B cell (primary cell): ENCODE measurements at places on chromosomes 3 and 15.

- H3K4me1 ChIP-seq, result no peaks in the 10 kb centered on the region
- no peak overlapping the region for H3K27ac ChIP-seq
- no peaks in the 10 kb centered on the region for H3K27me3 ChIP-seq
- no peak overlapping the region for H3K4me3 ChIP-seq
Observed at GRCh38 chr3:108806316-108806715, 16.3 kb upstream of the TRAT1 start.

DNA sequence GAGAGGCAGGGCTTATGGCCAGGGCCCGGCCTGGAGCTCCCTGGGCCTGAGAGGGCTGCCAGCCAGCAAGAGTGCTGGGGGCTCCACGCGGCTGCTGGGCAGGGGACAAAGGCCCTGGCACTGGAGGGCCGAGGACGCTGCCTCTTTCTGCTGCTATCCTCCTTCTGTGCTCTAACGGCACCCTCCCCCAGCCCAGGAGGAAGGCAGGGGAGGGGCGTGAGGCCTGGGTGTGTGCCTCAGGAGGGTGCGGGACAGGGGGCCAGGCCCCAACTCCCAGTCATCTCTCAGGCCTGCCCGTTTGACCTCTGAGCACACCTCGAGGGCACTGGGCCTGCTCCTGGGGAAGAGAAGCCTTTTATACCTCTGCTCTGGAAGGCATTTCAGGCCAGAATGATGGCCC is 115.5 kb downstream of the ADCY5 start:
- H3K27ac ChIP-seq, result no peak overlapping the region
- no peaks in the 10 kb centered on the region for H3K4me1 ChIP-seq
- no peaks in the 10 kb centered on the region for H3K27me3 ChIP-seq

- no peak overlapping the region for H3K27ac ChIP-seq
- DNase-seq, result no peak
- H3K36me3 ChIP-seq, result no peaks in the 10 kb centered on the region
- H3K27me3 ChIP-seq, result no peaks in the 10 kb centered on the region
- no peaks in the 10 kb centered on the region for H3K4me1 ChIP-seq
Observed at GRCh38 chr15:87477737-87478686, 778.5 kb downstream of the NTRK3 start.

GRCh38 chr3:165636684-165637015 is 200.6 kb downstream of the BCHE start:
- DNase-seq, result no peak
- no peaks in the 10 kb centered on the region for H3K27me3 ChIP-seq
- H3K36me3 ChIP-seq, result no peaks in the 10 kb centered on the region
- no peak overlapping the region for H3K4me3 ChIP-seq

GRCh38 chr3:54791501-54792156 is 136.2 kb downstream of the LRTM1 start:
- DNase-seq, result no peak
- H3K36me3 ChIP-seq, result no peaks in the 10 kb centered on the region
- H3K4me3 ChIP-seq, result no peak overlapping the region
- H3K4me1 ChIP-seq, result no peaks in the 10 kb centered on the region

- no peaks in the 10 kb centered on the region for H3K4me1 ChIP-seq
- no peaks in the 10 kb centered on the region for H3K27me3 ChIP-seq
- H3K36me3 ChIP-seq, result no peaks in the 10 kb centered on the region
- H3K4me3 ChIP-seq, result no peak overlapping the region
Observed at GRCh38 chr3:101134331-101134730, 141.1 kb upstream of the ABI3BP start.
